ENCODE measurements at places on chromosomes 16 and 17. TPM values are rescaled to one million over a fixed set of nuclear protein-coding genes. Genes with fewer than 3 reads are reported as not detected.

HES7 gene
- 0.48 TPM for total RNA-seq

KCNJ2 gene
- under 0.01 TPM for total RNA-seq

DNA sequence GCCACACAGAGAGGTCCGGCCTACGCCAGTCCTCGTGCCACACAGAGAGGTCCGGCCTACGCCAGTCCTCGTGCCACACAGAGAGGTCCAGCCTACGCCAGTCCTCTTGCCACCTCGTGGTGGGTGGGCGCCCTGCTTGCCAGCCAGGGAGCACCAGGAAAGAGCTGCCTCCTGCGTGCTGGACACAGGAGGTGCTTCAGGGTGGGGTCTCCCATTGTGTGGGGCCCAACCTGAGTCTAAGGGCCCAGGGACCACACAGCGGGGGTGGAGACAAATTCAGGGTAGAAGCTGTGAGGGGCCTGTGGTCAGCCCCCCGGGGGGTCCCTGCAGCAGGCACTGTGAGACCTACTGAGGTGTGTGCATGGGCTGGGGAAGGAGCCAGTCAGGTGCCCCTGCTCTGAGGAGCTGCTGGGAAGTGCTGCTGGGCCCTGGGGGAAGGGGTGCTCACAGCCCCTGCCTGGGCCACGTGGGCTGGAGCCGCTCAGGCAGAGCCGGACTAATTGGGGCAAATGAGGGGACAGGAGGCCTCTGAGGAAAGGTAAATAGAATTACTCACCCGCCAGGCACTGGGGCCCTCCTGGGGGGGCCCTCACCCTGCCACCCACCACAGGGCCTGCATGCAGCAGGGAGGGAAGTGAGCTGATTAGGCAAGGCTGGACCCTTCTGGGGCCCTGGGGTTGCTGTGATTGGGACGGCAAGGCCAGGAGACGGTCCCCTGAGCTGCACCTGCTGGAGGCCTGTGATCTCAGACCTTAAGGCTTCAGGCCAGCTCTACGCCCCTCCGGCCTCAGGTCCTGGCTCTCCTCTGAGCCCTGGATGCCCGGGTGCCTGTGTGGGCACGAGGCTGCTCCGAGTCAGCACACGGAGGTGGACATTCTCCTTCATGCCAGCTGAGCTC, 11.0 kb downstream of the GCGR start:
- no peak for DNase-seq

GRCh38 chr16:53123747-53124146, 69.0 kb downstream of the CHD9 start:
- peak; percentile 7 for DNase-seq

MARCHF10 gene
- total RNA-seq: 0.10 TPM

GRCh38 chr17:45292696-45293412, 24.0 kb downstream of the MAP3K14 start:
- no peak for DNase-seq

DNA sequence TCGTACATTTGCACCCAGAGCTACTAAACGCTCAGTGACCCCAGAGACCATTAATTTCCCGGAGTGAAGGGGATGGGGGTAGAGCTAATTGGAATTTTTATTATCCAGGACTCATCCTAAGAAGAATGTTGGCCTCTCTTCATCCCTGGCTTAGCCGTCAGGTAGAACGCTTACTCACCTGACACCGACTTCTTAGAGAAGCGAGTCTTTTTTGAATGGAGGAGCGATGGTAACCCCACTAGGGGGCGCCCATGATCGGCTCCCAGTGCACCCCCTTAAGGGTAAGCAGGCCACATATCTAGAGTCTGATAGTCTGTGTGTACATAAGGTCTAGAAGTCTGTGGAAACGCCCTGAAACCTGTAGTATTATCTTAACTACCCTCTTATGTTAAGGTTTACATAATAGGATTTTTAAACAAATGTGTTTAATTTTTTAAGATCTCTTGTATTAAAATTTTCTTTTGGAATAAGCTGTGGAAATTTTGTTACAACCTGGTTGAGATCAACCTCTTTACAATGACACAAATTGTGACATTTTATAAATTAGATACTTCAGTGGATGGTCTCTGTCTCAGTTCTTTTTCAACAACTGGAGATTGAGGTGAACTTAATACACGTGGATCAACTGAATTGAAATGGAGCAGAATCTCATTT, 229.8 kb downstream of the CPPED1 start:
- DNase-seq: peak; percentile 41
